ENCODE measurements at places on chromosomes 1 and 21.

- no peak for DNase-seq
Observed at GRCh38 chr21:33493756-33494155, 2.2 kb upstream of the DNAJC28 start.

- no peak for DNase-seq
Observed at GRCh38 chr1:112778137-112778536, 63.0 kb upstream of the PPM1J start.

DNA sequence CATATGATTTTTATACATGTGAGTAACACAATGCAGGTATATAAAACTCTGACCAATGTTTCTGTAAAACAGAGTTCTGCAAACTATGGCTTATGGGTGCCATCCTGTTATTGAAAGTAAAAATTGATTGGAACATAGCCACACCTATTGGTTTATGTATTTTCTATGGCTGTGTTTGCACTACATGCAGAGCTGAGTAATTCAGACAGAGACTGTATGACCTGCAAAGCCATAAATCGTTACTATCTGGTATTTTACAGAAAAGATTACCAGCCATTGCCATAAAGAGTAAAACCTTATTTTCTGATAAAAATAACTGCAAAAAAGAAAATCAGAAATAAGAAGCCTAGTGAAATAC is 13.1 kb downstream of the GBP1 start:
- no peak for DNase-seq

DNA sequence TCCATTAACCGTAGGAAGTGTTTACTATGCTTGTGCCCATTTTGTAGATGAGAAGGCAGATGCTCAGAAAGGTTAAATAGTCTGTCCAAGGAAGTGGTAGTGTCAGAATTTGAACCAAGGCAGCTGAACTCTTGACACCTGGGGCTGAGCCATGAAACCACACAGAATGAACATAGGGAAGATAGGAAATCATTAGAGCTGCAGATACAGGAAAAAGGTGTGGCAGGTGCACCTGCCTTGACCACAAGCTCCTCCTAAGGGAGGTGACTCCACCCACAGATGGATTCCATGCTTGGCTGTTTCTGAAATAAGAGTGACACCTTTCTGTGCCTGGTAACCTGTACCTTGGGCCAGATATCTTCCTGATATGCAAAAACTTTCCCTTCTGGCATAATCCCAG is 69.9 kb upstream of the IGSF21 start:
- no peak for DNase-seq

DNA sequence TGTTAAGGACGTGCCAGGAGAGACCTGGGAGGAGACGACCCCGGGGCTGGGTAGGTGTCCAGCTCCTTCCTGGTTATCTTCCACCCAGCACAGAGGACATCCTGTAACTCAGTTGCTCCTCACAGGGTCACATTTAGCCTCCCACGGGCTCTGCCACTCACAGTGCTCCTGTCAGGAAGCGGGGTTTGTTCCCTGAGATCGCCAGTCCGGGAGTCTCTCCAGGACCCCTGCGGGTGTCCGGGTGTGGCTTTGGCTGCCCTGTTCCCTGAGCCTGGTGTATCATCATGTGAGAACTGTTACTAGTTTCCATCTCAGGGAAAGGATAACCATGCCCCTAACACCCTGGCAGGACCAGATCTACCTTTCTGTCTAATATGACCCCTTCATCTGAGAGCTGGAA is 158.2 kb upstream of the RUNX1 start:
- DNase-seq = no peak
